Mesothelial cell of epicardium (in vitro differentiated cells): ENCODE measurements at places on chromosomes 13 and 19.

DNA sequence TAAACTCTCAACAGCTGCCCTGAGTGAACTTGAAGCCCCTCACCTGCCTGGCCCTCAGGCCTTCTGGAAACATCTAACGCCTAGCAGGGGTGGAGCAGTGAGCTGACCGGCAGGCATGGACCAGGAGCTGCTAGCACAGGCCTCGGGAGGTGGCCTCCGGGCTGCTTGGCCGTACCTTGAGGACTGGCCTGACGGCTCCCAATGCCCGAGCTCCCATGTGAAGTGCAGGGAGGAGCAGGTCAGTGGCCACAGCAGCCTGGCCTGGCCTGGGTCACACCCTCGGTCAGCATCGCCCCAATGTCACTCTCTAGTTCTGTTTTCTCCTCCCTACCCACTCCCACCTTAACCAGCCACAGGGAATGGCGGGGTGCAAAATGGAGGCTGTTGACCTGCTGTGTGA is 19.0 kb downstream of the TSHZ3 start:
- no peak for DNase-seq

DNA sequence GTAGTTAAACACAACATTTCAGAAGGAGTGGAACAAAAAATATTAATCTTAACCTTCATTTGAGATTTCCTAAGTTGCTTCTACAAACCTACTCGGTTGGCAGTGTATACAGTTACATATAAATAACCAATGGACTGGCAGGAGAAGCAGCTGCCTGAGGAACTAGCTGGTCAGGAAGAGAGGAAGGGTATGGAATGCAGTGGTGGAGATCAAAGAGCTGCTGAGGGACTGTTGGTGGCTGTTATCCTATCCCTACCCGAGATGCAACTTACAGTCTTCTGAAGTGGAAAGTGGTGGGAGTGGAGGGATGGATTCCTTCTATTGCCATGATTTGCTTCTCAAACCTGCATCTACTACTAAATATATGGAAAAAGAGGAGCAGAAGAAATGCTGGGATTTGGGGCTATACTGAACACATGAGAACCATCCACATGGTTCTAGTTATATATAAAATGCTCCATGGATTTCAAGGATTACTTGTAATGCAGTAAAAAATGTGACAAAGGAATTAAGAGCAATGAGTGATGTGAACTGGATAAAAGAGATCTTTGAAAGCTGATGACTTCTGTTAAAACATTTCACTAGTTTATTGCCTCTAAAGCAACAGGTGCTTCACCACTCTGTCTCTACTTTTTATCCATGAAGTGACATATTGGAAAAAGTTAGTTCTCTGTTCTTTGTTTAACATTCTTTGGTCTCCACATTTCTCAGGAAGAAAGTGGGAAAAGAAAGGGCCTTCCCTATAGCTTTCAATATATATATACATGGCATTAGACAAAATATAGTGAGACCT is 29.9 kb downstream of the MICU2 start:
- DNase-seq, result no peak

GRCh38 chr13:99124794-99125316 is 75.8 kb upstream of the UBAC2 start:
- no peak for DNase-seq

- no peak for DNase-seq
These were observed 661.3 kb upstream of the KLF12 start for GRCh38 chr13:74795526-74795925.

GRCh38 chr19:54616821-54617560 is 13.3 kb upstream of the LILRB1 start:
- DNase-seq, result no peak

- no peak for DNase-seq
These were observed 75.6 kb downstream of the SCEL start for GRCh38 chr13:77611068-77611467.

GRCh38 chr19:21308773-21309172 is 20.4 kb downstream of the ZNF708 start:
- no peak for DNase-seq

DNA sequence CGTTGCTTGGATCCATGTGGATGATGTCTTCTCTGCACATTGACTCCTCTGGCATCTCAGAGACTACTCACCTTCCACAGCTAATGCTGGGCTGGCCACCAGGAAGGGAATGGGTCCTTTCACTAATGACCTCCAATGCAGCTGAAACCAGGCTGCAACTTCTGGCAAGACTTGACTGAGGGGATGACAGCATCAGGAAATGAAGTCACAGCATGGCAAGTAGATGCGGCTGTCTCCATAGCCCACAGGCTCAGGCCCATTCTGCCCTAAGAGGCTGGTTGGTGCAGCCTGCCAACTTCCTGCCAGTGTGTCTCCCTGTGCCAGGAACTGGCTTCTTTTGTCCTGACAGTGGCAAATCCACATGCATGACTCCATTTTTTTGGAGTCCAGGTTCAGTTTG is 467.3 kb downstream of the TSHZ3 start:
- DNase-seq, result peak; percentile 24

GRCh38 chr13:72973234-72973633 is 85.6 kb upstream of the KLF5 start:
- DNase-seq, result no peak

- DNase-seq, result no peak
These were observed 112.1 kb downstream of the B3GLCT start for GRCh38 chr13:31311921-31312320.

DNA sequence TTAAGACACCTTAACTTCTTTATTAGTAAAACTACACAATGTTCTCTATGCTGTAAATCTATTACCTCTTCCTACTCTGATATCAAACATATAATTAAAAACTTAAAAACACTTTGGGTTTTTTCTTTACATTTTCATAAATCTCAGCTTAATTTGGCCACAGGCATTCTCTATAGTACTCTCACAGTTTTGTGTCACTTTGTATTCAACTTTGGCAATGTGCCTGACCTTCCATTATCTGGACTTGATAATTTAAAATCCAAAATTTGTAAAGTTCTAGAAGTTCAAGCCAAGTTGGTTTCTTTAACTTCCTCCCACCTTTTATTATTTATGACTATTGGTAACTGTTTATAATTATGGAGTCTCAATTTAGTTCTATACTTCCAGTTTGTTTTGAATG is 46.4 kb downstream of the VWA8 start:
- no peak for DNase-seq

GRCh38 chr13:67650471-67650870 is 420.3 kb upstream of the PCDH9 start:
- DNase-seq, result no peak

- no peak for DNase-seq
These were observed 48.9 kb downstream of the DNM2 start for GRCh38 chr19:10766671-10767201.

GRCh38 chr19:31461814-31462539 is 112.7 kb upstream of the TSHZ3 start:
- no peak for DNase-seq

GRCh38 chr19:41893899-41894298 is 10.9 kb downstream of the ARHGEF1 start:
- no peak for DNase-seq

- no peak for DNase-seq
These were observed 211.4 kb downstream of the KCNRG start for GRCh38 chr13:50226515-50227155.

DNA sequence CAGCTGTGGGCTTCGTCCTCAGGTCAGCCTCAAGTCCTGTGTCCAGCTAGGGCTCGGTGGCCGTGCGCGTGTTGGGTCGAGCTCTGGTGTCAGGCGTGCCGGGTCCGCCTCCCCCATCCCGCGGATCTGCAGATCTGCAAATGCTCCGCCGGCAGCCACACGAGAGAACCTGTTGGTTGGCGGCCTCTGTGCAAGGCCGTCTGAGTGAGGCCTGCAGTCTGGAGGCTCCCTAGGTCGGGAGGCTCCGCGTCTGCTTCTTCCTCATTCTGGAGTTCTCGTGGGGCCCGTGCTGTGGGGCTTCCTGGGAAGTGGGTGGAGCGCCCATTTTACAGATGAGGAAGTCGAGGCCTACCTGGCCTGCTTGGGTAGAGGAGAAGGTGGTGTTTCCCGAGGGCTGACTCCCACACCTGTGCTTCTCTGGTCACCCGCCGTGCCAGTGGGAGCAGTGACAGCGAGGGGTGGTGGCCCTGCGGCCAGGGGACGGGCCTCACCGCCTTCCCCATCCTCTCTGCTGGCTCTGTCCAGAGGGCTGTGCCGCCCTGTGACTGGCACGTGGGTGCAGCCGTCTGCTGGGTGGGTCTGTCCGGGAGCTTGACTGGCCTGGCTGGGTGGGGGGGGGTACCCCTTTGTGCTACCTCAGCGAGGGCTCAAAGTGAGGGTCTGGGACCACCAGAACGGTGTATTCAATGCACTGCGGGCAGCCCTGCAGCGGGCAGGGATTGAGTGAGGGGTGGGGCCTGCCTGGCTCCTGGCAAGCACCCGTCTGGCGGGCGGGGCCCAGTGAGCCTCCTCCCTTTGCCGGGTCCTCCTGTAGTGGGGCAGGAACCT is 3.3 kb downstream of the CSNK1G2 start:
- DNase-seq, result no peak

DNA sequence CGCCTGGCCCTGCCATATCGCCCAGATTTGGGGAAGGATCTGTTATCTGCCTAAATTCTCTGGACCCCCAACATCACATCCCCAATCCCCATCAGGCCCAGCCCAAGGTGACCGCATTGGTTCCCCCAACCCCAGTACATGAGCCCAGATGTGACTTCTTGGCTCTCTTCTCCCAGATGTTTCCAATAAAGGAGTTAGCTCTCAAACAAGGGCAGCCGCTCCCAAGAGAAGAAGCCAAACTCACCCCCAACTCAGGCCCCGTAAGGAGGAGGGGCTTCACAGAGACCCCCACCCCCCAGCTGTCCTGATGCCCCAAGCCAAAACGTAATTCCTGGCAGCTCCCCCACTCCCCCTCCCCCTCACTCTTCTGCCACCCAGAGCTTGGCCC is 6.9 kb downstream of the FBN3 start:
- no peak for DNase-seq

DNA sequence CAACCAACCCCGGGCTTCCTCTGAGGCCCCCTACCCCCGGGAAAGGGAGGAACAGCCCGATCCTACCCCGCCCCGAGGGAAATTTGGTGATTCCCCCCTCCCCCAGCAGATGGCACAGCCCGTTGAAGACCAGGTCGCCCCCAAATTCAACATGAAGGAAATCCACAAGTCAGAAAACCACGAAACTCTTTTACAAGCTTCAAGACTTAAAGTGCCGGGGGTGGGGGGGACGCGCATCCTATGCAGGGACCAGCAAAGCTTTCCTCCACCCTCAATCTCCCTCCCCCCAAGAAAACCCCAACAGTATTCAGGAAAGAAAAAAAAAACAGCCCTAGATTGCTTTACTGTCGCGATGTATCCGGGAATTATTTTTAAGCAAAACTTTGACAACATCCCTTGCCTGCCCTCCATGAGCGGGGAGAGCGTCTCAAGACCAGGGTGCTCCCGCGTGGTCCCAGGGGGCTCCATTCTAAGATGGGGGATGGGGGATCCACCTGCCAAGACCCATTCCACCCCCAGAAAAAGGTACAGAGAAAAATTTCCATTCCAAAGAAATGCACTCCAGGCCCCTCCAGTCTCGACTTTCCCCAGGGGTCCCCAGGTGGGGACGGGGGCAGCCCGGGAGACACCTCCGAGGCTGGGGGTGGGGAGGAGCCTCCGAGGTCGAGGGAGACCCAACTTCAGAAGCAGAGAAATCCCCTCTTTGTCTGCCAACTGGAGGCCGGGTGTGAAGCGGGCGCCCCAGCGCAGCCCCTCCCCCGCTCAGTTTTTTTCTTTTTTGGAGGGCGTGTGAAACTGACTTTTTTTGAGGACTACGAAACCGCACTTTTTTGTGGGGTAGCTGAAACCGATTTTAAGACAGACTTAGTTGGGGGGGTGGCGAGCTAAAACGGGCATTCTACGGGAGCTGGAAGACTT is 1.5 kb downstream of the TCF3 start:
- DNase-seq, result peak; percentile 58

GRCh38 chr19:3456925-3457527 is 23.3 kb downstream of the SMIM24 start:
- DNase-seq, result no peak

GRCh38 chr13:99528547-99528946 is 27.3 kb downstream of the TM9SF2 start:
- DNase-seq, result no peak

DNA sequence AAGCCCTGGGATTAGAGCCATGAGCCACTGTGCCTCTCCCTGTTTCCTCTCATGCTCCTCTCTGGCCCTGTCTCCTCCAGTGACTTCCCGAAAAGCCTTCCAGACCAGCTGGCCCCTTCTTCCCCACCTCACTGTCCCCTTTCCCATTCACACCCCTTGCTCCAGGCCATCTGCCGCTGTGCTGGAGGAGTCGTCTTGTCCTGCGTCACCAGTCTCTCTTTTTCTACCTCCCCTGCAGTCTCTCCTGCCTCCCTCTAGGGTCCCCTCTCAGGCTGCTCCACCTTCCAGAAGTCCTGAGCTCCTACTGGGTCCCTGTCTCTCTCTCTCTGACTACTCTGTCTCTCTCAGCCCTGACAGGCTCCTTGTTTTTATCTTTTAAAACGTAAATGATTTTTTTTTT is 5.3 kb upstream of the FFAR1 start:
- DNase-seq, result no peak

DNA sequence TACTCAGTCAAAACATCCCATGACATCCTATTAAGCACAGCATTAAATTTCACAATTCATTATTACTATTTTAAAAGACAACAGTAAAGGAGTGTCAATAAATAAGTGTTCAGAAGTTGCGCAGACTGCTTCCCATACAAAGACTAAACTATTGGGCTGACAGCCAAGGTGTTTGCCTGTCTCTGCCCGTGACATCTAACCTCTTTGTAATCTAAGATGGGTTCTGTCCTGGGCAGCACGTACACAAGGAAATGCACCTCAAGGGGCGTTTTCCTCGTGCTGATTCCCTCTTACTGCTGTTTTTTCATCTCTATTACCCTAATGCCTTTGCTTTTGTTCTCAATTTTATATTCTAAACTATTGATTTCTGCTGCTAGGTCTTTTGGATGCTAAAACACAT is 216.3 kb downstream of the NHLRC3 start:
- DNase-seq, result no peak

- DNase-seq, result no peak
These were observed 25.4 kb downstream of the ATP11A start for GRCh38 chr13:112715210-112715609.

DNA sequence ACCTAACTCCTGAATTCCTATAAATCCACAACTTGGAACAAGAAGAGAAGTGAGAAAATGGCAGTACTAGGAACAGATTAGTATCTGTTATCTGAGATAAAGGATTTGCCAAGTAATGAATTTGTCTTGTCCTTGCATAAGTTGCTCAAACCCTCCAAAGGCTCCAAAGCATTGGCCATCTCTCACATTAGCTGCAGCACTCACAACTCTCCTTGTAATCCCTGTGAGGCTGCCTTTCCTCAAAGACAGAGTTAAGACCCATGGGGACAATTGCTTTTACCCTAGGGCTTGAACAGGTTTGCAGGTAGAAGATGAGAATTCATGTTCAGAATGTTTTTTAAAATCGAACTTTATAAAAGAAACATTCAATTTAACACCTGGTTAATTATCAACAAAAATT is 1702.2 kb downstream of the EFNB2 start:
- no peak for DNase-seq
